ENCODE measurements at places on chromosomes 7 and 10.

GRCh38 chr10:112294169-112294568 lies 11.0 kb downstream of the TECTB start:
- DNase-seq: no peak

- DNase-seq: no peak
Observed at GRCh38 chr7:17118412-17118811, 180.0 kb upstream of the AHR start.

GRCh38 chr10:67875340-67876238 lies 8.9 kb upstream of the SIRT1 start:
- no peak for DNase-seq

GRCh38 chr7:2157473-2158279 lies 75.1 kb downstream of the MAD1L1 start:
- no peak for DNase-seq

DNA sequence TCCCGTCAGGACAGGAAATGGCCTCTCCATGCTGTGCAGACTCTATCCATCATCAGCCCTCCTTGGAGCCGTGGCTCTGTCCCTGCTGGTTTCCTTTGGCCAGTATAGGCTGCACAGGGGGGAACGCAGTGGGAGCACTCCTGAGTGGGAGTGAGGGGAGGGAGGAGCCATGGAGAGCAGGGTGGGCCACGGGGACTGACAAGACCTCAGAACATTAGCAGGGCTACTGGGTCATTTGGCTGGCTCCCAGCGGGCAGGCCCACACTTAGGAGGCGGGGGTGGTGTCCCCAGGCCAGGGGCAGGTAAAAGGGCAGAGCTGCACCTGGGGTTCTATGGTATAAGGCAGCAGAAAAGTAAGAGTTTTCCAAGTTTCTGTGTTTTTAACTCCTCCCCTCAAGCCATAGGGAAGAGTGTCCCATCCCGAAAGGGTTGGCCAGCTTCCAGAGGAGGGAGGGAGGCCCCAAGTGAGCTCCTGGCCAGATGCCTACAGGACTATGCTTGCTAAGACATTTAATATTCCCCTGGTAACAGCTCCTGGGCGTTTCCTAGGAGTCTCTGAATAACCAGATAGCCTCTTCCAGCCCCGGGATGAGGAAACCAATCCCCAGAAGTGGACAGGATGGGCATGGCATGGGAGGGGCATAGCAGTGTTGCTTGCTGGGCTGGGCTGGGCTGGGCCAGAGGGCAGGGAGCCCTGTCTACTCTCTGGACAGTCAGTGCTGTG lies 5.5 kb upstream of the OPN4 start:
- DNase-seq: no peak

DNA sequence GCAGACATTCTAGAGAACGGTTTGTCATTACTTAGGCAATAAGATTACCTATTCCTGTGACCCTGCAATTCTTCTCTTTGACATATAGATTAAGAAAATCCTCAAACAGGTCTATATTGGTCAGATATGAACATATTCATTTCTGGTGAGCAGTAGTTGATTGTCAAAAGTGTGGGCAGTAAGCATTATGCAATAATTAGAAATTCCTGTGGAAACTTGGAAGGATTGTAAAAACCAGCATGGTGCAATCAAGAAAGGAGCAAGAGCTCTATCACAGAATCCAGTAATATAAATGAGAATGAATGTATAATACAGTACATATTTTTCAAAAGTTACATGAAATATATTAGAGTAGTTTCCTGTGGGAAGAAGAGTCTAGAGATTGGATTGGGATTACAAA lies 406.5 kb downstream of the SUGCT start:
- DNase-seq: no peak

GRCh38 chr10:124912101-124912886 lies 29.6 kb upstream of the ZRANB1 start:
- no peak for DNase-seq

GRCh38 chr7:42186151-42186550 lies 50.9 kb downstream of the GLI3 start:
- no peak for DNase-seq

- no peak for DNase-seq
Observed at GRCh38 chr7:48106906-48107659, 18.0 kb downstream of the UPP1 start.

GRCh38 chr7:721619-722248 lies 4.8 kb upstream of the DNAAF5 start:
- no peak for DNase-seq

GRCh38 chr7:576524-577277 lies 57.1 kb upstream of the PDGFA start:
- no peak for DNase-seq

DNA sequence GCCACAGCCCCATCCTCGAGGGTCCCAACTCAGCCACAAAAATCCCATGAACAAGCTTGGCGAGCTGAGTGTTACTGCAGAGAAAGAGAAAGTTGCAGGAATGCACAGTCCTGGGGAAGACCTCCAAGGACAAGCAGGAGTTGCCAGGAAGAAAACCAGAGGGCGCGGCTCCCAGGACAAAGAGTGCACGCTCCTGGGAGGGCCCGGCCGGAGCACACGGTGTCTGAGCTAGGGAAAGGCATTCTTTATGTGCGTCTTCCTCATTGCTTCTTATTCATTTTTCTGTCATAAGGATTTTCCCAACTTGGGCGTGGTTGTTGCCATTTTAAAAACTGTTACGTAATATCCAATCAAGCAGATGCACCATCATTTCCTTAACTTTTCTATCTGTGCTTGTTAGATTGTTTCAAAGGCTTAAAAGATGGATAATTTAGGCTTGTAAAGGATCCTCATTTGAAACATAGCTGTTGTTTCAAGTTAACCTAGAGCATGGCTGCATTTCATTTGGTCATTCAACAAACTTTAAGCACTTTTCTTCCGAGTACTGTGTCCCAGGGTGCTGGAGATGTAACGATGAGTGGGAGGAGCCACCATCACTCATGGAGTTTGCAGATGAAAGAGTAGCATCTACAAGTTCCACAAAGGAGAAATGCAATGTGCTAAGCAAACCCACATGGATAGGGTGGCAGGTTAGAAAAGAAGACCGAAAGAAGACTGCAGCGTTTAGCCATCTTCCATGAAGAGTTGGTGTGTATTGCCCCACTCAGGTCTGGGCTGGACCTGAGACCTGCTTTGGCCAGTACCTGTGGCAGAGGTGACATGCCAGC lies 5.6 kb upstream of the CNPY1 start:
- no peak for DNase-seq

GRCh38 chr7:32378988-32379387 lies 111.2 kb downstream of the LSM5 start:
- DNase-seq: no peak

- no peak for DNase-seq
Observed at GRCh38 chr10:100319707-100320402, 10.2 kb downstream of the PKD2L1 start.

GRCh38 chr7:24741679-24742505 lies 15.4 kb downstream of the GSDME start:
- no peak for DNase-seq

DNA sequence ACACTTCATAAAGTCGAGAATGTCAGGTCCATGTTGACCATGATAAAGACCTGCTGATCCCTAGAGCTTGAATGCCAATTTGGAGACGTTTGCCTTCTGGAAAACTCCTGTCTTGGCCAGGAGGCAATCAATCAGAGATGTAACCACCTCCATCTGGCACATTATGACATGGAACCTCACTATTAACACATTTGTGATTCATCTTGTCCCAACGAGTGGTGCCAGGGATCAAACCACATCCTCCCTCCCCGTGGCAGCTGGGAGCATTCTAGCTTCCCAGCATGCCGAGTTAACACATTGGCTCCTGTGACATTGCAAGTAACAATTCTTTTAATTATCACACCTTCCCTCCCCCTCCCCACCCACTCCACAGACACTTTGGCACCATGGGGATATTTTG lies 84.0 kb upstream of the PPP1R17 start:
- DNase-seq: no peak

DNA sequence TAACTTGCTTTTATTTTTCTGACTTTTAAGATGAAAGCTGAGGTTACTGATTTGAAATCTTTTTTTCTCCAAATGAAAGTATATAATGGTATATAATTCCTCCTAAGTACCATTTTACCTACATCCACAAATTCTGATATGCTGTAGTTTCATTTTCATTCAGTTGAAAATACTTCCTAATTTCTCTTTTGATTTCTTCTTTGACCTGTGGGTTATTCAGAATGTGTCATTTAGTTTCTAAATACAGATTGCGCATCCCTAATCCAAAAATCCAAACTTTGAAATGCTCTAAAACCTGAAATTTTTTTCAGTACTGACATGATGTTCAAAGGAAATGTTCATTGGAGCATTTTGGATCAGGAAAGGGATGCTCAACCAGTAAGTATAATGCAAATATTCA lies 168.7 kb downstream of the CELF2 start:
- DNase-seq: no peak

GRCh38 chr10:78849115-78849514 lies 219.7 kb upstream of the ZMIZ1 start:
- no peak for DNase-seq

DNA sequence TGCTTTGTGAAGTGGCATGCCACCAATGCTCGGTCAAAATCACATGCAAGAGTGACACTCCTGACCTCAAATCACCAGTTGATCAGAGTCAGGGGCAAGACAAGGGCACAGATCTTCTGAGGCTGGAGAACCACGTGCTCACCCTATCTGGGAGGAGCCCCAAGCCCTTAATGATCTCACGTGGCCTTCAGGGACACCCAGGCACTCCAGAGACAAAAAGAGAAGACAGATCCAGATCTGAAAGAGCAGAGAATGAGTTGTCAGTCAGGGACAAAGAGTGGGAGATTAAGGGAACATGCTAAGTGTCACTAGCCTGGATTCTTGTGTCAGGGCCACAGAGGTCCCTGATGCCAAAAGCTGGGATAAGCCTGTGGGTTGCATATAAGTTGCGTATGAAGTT lies 134.3 kb downstream of the PLXNA4 start:
- DNase-seq: no peak

DNA sequence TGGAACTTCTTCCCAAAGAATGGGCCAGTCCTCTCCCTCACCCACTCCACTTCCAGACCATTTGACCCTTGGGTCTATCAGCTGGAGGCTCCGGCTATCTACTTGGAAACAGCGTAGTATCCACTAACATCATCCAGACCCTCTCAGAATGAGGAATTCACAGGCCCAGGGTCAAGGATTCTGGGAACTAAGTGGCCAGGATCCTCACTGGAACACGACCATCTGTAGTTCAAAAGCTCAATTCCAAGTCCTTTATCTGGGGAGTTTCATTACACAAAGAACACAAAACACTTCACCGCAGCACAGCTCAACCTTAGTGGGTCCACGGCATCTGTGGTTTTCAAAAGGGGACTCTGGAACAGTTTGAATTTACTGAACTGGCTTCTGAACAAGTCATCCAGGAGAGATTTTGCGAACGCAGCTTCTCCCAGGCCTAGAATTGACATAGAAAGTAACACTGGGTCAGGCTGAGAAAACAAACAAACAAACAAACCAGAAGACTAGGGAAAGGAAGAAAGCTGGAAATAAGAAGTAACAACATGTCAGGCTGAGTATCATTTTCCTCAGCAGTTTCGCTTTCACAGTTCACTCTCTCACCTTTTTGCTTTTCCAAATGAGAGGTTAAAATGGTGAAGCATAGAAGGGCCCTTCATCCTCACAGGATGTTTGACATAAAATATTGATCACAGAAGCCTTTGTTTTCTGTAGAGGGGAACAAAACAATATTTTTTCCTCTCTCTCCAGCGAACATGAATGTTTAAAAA lies 57.6 kb upstream of the USP6NL start:
- no peak for DNase-seq

GRCh38 chr10:34104829-34105572 lies 710.1 kb downstream of the PARD3 start:
- no peak for DNase-seq

DNA sequence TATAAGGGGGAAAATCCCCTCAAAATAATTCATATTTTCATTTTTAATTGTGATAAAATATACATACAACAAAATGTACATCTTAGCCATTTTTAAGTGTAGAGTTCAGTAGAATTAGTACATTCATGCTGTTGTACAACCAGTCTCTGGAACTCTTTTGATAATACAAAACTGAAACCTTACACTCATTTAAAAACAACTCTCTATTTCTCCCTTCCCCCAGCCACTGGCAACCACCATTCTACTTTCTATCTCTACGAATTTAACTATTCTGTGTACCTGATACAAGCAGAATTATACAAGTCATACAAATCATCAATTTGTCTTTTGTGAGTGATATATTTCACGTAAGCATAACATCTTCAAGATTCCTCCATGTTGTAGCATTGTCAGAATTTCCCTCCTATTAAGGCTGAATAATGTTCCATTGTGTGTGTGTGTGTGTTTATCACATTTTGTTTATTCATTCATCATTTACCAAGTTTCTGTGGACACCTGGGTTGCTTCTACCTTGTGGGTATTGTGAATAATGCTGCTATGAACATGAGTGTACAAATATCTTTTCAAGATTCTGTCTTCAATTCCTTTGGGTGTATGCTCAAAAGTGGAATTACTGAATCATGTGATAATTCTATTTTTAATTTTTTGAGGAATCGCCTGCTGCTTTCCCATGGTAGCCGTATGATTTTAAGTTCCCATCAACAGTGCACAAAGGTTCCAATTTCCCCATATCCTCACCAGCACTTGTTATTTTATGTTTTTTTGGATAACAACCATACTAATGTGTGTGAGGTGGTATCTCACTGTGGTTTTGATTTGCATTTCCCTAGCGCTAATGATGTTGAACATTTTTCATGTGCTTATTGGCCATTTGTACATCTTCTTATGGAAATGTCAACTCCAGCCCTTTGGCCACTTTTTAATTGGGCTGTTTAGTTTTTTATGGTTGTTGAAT lies 4.7 kb upstream of the EBLN1 start:
- no peak for DNase-seq

DNA sequence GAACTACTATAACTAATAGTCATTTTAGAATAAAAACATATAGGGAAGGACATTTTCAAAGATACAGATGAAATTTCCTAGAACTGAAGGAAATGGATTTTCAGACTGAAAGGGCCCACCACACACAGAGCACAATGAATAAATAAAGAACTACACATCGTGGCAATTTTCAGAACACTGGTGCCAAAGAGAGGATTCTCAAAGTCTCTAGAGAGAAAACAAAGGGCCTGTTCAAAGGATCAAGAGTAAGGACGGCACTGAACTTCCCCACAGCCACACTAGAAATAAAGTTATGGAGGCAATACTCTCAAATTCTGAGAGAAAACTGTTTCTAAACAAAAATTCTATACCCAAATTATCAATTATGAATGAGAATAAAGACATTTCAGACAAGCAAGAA lies 21.9 kb downstream of the NAPEPLD start:
- DNase-seq: no peak

- DNase-seq: no peak
Observed at GRCh38 chr10:98168147-98168546, 33.7 kb downstream of the R3HCC1L start.

DNA sequence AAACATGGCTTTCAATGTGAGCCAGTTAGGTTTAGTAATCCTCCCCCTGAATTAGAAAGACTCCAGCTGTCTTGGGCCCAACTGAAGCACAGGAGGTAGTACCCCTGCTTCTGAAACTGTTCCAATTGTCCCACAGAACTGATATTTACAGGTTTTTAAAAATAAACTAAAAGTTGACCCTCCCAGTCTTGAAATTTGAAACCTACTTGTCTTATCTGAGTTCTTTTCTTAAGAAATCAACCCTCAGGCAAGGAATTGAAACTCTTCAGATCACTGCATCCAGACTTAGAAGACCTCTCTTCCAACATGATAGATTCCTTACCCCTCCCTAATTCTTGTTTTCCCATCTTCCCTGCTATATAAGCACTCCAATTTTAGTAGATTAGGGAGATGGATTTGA lies 13.3 kb upstream of the ARHGAP21 start:
- no peak for DNase-seq
